ENCODE measurements at places on chromosomes 2 and 18.

DNA sequence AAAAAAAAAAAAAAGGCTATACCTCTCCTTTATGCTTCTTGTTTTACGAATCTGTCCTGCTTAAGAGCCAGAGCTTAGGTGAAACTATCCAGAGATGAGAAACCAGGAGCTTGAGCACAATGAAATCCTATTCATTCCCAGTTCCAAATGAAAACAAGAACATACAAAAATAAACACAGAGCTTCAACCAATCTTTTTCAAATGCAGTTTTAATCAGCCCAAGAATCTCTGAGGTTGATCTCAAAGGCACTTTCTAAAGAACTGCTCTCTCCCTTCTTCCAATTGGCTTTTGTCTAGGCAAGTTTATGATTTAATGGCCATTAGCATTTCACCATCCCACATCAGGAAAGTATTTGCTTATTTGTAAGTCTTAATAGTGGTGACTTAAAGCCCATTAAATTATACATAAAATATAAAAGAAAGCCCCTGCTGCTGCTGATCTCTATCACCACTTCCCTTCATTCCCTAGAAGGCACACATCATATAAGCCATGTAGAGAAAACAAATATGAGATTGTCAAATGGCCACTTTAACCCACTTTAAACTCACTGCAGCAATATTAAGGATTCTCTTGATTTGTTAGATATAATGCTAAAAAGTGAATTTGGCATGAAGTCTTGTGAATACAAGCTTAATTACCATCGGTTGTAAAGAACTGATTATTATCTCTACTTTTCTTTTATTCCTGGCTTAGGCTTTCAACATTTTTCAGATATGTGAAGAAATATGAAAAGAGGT is 29.3 kb upstream of the SCN9A start:
- no peak for DNase-seq

GRCh38 chr2:41234093-41234492 is 782.2 kb upstream of the SLC8A1 start:
- no peak for DNase-seq

GRCh38 chr2:231521443-231521842 is 8.8 kb downstream of the NMUR1 start:
- DNase-seq = no peak

DNA sequence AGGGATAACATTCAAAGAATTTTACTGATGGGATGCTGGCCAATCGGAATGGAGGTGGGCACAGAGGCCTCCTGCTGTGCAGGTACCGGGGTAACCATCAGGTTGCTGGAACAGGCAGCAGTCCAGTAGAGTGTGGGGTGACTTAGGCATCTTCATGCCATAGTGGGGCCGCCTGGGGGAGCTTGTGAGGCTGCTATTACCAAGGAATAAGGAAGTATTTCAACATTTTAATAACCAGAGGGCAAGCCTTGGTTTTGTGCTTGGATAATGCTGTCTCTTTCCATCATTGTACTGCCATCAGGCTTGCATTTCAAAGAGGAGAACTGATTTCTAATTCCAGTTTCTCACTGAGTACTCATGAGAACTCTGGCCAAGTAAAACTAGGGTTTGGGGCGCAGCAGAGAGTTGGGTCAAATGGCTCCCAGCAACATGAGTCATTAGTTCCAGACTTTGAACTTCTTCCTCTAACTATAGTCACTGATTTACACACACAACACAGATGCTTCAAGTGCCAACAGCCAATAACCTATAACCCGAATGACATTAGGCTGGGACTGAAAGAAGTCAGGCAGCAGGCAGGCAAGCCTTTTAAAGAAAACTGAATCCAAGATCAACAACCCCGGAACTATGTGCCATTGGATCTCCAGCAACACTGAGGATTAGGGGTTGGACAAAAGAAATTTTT is 56.1 kb upstream of the FHL2 start:
- no peak for DNase-seq

- DNase-seq = no peak
Observed at GRCh38 chr2:215712219-215712868, 276.5 kb upstream of the FN1 start.

GRCh38 chr2:146978577-146979555 is 866.0 kb upstream of the ACVR2A start:
- no peak for DNase-seq

DNA sequence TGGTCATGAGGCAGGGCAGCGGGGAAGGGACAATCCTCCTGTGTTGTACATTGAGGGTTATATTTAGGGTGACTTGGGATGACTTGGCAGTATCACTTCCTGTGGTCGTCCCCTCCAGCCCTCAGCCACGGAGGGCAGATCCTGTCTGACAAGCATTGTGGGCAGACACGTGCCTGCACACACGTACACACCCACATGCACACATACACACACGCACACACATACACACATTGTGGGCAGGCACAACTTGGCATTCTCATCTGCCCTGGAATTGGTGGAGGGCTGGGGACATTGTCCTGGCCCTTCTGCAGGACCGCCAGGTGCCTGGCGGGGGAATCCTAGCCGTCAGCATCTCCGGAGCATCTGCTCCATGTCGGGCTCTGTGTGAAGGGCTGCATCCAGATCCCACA is 47.6 kb downstream of the ODC1 start:
- DNase-seq = no peak

DNA sequence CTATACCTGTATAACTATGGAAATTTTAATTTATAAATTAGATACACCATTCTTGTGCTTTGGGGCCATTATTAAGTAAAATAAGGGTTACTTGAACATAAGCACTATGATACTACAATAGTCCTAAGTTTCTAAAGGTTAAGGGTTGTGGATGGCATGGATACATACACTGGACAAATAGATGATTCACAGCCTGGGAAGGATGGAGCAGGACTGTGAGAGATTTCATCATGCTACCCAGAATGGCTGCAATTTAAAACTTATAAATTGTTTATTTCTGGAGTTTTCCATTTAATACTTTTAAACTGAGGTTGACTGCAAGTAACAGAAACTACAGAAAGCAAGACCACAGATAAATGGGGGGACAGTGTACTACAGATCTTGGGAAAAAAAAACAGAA is 295.8 kb upstream of the ZNF804A start:
- no peak for DNase-seq

Measured in right forelimb (tissue), 1 donor.